ENCODE measurements at places on chromosomes 3 and 15.

DNA sequence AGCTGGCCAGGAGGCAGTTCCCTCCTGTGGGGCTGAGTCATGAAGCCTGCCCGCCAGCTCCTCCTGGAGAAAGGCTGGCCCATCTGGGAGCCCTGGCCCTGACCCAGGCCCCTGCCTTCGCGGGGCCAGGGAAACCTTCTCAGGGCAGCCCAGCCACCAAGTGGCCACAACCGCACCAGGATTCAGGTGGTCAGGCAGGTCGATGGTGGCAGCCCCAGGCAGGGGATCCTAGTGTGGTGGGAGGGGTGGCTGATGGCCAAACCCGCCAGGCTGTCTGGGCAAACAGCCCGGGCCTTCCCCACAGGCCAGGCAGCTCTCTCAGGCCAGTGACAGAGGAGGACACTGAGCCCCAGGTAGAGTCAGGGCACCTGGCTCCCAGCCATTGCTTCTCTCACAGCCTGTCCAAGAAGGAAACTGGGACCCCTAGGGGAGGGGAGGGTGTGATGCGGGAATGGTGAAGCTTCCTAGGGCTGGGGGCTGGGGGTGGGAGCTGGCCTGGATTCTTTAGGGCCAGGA is 1.2 kb downstream of the TWF2 start:
- DNase-seq, result no peak

GRCh38 chr3:25781758-25782594 is 1.3 kb downstream of the NGLY1 start:
- no peak for DNase-seq

DNA sequence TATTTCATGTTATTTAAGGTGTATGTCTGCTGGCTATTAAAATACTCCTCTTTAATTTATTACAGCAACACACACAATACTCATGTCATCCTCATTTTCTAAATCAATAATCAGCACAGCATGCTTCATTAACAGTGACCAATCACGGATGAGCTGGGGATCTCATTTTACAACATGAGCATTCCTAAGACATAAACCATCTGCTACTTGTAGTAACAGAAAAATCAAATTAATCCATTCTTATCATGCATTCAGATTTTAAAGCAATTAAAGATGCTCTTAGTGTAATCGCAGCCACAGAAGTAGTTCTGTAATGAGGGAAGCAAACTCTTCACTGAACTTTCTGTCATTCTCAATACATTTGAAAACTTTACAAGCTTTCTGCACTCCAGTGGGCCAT is 191.1 kb downstream of the TBC1D5 start:
- DNase-seq, result no peak

- DNase-seq, result no peak
Measured at GRCh38 chr3:192365571-192365970, 361.8 kb downstream of the FGF12 start.

DNA sequence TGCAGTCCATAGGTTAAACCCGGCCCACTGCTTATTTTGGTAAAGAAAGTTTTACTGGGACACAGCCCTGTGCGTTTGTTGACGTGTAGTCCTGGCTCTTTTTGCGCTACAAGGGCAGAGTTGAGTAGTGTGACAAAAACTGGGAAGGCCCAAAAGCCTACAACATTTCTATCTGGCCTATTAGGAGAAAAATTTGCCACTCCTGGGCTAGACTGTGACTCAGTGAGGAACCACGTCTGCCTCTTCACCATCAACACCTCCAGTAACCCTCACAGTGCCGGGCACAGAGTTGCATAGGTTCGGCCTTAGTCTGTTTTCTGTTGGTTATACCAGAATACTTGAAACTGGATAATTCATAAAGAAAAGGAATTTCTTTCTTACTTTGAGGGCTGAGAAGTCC is 110.3 kb downstream of the TOP2B start:
- no peak for DNase-seq

DNA sequence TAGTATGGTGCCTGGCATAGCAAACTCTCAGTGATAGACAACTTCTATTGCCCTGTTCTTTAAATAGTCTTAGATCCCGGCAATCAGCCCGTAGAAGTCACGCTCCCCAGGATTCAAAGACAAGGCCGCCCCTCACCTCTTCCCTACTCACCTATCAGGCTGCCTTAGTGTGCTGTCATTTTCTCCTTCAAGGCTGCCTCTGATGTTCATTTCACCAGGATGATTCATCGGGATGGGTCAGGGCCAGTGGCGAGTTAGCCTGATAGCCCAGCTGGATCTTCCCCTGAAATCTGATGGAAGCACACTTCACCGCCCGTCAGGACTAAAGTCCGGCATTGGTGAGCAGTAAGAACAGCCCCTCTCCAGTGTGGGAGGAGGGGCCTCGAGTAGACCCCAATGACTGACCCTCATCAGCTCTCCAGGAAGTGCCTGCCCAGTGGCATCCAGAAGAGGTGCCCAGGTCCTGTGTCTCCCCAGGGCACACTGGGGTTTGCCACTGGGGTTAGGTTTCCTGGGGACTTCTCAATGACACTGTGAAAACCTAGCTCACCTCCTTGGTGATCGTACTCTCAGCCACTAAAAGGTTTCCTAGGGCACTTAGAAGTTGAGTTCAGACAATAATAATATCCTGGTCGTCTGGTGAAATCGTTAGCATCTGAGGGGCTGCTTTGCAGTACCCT is 37.5 kb downstream of the TPM1 start:
- no peak for DNase-seq

GRCh38 chr3:48440590-48440958 is 517 bp downstream of the TMA7 start:
- DNase-seq, result no peak

- no peak for DNase-seq
Measured at GRCh38 chr15:93036951-93037819, 51.8 kb downstream of the RGMA start.

- no peak for DNase-seq
Measured at GRCh38 chr3:16838561-16838960, 46.2 kb upstream of the PLCL2 start.
